GM12892 (cell line): ENCODE measurements at places on chromosomes 11 and 22.

GRCh38 chr11:64269540-64270220 is 14.8 kb downstream of the BAD start:
- DNase-seq: peak; percentile 84

- DNase-seq: no peak
Measured at GRCh38 chr11:76935042-76935441, 74.3 kb downstream of the ACER3 start.

DNA sequence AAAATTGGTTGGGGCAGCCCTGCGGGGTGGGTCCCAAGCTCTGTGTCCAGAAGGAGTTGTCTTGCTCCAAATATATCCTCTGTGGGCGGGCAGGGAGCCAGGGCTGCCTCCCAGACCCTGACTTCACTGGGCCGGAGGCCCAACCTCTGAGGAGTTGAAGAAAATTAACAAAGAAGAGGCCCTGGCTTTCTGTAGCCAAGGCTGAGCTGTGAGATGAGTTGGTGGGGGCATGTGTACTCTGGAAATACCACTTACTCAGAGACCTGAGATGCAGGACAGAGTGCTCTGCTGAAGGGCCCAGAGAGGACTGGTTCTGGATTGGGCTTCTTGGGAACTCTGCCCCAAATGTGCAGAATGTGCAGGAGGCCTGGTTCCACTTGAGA is 96.3 kb downstream of the SWAP70 start:
- no peak for DNase-seq

- no peak for DNase-seq
Measured at GRCh38 chr22:46068593-46069491, 81.5 kb upstream of the PPARA start.

DNA sequence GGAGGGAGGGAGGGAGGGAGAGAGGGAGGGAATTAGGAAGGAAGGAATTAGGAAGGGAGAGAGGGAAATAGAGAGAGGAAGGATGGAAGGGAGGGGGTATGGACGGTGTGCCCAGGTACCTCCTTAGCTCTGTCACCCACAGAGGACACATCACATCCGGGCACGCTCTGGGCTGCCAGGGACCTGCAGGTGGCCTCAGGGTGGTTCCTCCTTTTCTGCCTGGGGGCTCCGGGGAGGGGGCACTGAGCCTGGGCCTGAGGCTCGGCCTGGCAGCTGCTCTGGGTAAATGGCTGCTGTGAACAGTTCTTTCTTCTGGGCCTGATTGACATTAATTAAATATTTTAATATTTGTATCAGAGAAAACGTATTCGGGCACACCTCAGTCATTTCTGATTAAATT is 733.5 kb downstream of the BRD1 start:
- DNase-seq: no peak

- DNase-seq: no peak
Measured at GRCh38 chr11:103881584-103881983, 154.9 kb upstream of the DDI1 start.

DNA sequence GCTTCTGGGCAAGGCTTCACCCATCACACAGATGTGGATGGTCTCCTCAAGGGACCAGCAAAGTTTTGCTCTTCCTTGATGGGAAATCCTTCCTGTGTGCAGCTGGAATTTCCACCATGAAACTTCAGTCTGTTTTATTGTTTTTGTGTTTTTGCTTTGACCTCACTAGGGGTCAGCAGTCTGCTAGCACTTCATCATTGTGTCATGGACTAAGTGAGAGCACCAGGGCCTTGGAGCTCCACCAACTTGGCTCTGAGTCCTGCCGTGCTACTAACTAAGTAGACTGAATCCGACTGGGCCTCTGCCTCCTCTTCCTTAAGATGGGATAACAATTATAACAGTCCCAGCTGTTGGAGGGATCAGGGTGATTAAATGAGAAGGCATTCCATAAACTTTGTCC is 305.8 kb upstream of the NCAM1 start:
- no peak for DNase-seq

DNA sequence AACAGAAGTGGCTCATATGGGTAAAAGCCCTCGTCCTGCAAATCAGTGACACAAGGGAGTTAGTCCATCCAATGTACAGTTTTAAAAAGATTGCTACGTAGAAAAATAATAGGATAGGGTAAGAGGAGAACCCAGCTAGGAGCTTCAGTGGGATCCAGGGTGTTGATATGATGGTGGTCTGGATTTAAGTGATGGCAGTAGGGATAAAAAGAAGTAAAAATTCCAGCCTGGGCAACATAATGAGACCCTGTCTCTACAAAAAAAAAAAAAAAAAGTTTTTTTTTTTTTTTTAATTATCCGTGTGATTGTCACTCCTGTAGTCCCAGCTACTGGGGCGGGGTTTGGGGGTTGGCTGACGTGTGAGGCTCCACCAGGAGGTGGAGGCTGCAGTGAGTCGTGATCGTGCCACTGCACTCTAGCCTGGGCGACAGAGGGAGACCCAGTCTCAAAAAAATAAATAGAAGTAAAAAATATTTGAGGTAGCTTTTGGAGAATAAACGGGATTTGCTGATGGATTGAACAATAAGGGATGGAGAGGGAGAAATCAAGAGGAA is 7.0 kb upstream of the L3MBTL2 start:
- DNase-seq: no peak

DNA sequence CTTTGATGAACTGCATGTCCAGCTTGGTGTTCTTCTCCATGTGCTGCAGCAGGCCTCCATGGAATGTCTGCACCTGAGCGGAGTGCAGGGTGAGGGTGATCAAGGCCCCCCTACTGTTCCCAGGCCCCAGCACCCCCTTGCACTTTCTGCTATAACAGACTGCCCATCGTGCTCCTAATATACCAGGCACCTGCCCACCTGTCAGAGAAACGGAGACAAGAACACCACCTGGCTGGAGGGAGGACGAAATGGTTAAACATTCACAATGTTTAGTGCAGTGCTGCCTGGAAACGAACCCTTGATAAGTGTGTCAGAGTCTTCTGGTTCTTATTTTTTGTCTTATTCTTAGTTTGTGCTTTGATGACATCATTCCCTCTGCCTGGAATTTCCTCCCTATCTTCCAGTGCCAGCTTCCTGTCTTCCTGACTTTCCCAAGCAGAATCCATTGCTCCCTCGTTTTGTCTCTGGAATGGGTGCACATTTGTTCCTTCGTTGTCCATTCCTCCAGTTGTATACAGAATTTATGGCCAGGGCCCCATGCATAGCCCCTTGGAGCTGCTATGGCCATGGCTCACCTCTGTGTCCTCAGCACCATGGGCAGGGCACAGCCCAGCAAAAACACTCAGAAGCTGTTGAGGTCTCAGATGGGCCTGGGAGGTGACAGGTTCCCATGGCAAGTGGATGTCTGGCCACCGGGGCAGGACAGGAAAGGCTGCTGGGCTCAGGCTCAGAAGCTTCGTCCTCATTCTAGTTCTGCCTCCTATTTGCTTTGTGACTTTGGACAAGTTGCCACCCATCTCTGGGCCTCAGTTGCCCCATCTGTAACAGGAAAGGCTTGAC is 11.9 kb downstream of the BAIAP2L2 start:
- DNase-seq: no peak

DNA sequence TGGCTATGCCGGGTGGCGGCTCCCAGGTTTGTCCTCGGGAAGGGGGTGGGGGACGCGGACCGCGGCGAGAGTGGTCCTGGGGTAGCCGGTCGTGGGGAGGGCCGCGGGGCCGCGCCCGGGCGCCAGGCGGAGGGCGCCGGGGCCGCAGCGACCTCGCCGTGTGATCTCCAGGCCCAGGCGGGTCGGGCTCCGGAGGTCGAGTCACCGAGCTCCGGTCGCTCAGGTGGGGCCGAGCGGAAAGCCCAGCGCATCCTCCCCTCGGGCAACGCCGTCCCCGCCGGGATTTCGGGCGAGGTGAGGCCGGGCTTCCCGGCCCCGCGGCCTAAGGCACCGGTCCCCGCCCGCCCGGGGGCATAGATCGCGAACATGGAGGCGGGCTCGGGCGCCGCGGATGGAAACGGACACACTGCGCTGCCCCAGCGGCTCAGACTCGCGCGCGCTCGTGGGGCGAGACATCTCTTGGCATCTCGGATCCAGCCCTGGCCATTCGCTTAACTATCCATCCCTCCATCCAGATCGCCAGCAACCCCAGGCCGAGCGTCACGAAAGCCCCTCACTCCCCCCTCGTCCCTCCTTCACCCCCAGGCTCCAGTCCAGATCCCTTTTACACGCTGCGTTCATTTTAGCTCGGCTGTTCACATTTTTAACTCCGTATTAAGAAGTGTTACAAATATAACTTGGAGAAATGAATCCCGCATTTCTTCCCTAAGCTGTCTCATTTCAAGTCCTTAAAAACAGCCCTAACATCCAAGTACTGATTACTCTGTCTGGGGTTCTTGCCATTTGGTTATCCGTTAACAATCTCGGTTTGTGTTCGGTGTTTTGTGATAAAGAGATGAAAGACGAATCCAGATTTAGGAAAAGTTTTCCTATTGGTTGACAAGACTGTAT is 460 bp downstream of the ZC3H12C start:
- peak; percentile 33 for DNase-seq

GRCh38 chr22:44456661-44457412 is 41.2 kb downstream of the RTL6 start:
- no peak for DNase-seq

- no peak for DNase-seq
Measured at GRCh38 chr11:120543521-120544215, 32.1 kb downstream of the GRIK4 start.

GRCh38 chr11:93613231-93613831 is 48.2 kb upstream of the CEP295 start:
- DNase-seq: no peak

DNA sequence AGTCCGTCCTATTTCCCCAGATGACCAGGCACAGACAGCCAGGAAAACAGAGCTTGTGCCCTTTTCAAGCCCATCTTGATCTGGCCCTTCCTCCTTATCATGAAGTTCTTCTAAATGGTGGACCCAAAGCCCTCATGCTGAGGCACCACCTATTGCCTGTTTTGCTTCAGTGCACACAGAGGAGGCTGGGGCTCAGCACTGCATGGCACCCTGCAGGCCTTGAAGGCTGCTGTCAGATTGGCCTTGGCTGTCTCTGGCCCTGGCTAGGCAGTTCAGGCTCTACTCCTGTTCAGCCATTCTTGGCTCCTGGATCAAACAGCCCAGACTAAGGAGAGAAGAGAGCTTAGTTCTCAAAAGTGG is 49.2 kb downstream of the OTOG start:
- no peak for DNase-seq

- no peak for DNase-seq
Measured at GRCh38 chr11:118434123-118434552, 2.2 kb upstream of the KMT2A start.

DNA sequence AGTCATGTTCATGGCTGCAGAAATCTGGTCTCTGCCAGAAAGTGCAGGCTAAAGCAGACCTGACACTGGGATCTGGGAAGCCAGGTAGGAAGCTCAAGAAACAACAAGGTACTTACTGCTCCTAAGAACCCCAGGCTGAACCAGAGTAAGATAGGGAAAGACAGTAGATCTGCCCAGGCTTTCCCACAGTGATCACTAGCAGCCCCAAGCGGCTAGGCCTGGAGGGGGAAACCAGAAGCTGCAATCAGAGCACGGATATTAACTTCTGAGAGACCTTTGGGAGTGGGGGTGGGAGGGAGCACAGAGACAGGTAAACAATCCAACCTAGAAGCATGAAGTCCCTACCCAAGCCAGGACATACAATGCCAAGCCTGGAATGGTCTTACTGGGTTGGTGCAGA is 135.2 kb upstream of the C11orf58 start:
- DNase-seq: no peak
